Suprapubic skin (tissue), 4 donors: ENCODE measurements at places on chromosomes 4 and X. TPM values are rescaled to one million over a fixed set of nuclear protein-coding genes. Genes with fewer than 3 reads are reported as not detected.

DNA sequence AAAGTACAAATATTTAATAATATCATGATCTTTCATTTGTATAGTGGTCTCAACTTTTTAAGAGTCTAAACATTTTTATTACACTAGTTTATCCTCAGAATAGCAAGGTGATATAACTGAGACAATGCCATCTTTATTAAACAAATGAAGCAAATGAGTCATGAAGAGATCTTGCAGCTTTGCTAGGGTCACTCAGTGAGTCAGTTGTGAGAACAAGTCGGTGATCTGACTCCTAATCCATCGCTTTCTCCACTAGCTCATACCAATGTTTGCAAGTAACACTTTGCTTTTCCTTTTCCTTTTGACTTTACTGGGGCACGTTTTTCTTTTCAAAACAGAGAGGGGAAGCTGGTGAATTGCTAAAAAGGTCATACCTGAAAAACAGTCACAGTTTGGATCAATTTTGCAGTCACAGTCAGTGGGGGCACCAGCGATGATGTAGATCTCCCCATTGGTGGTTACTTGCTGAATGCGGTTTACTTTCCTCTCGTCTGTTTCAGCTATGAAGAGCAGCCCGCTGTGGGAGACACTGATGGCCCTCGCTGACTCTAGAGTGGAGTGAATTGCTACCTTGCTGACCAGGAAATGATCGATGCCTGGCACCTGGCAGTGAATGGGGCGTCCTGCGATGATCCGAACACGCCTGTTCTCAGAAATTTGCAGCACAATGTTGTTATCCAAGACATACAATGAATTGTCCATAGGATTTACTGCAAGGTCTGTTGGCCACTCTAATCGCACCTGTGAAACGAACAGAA lies 75.7 kb downstream of the SH2D1A start:
- no peak for DNase-seq

The NPY5R gene
- 2.7 TPM for total RNA-seq

DNA sequence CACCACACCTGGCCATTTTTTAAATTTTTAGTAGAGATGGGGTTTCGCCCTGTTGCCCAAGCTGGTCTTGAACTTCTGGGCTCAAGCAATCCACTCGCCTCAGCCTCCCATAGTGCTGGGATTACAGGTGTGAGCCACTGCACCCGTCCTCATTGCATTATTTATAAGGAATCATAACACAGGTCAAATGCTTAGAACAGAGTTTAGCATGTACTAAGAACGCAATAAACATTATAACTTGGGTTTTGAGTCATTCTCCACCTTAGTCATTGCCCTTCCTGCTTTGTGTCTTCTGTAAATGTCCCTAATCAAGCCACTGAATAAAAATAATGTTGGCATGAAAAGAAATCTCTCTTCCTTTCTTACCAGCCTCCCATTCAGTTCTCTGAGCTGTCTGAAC lies 38.5 kb upstream of the SHROOM4 start:
- DNase-seq = no peak

DNA sequence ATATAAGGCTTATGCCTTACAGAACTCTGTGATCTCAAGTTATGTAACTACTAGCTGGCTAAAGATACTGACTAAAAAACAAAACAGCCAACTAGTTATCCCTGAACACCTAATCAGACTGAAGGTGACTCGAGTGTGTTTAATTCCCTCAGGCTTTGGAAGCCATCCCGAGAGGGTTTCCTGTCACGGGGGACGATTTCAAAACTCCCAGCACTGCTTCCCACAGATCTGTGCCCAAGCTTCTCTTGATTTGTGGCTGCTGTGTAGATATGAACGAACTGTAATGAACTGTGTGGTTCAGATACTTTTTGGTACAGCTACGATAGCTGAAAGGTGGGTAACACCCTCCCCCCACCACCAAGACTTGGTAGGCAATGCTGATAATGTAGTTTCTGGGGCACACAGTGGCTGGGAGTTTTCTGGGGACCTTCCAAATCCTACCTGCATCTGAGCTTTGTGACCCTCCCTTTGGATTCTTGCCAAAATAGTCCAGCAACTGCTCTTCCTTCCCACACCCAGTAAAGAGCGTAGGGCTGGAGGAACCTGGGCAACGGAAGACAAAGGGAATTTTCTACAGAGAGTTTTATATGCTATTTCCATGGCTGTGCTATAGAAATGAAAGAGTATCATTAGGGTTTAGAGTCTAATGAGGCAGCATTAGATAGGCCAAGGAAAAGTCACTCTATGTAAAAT lies 148.8 kb downstream of the MGST2 start:
- DNase-seq = no peak

The CXCL11 gene
- not detected for total RNA-seq

GRCh38 chrX:39418254-39418704 lies 617.0 kb downstream of the MID1IP1 start:
- no peak for DNase-seq

DNA sequence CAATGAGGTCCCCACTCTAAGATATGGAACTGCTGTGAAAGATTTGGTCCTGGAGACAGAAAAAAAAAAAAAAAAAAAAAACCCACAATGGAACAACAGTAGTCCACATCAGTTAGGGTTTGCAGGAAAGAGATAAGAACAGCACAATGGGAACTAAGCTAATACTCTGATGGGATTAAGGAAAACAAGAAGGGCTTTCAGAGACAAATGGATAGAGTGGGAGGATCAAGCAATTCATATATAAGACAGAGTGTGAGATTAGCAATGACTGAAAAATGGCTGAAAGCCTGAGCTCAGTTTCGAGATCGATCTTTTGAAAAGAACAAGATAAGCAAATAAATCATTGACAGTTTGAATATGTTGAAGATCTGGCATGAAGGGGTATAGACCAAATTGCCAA lies 188.4 kb upstream of the TRPC5 start:
- no peak for DNase-seq

- DNase-seq = no peak
Observed at GRCh38 chrX:135383249-135383648, 38.5 kb upstream of the SMIM10L2A start.
